ENCODE measurements at places on chromosomes 5 and 9.

DNA sequence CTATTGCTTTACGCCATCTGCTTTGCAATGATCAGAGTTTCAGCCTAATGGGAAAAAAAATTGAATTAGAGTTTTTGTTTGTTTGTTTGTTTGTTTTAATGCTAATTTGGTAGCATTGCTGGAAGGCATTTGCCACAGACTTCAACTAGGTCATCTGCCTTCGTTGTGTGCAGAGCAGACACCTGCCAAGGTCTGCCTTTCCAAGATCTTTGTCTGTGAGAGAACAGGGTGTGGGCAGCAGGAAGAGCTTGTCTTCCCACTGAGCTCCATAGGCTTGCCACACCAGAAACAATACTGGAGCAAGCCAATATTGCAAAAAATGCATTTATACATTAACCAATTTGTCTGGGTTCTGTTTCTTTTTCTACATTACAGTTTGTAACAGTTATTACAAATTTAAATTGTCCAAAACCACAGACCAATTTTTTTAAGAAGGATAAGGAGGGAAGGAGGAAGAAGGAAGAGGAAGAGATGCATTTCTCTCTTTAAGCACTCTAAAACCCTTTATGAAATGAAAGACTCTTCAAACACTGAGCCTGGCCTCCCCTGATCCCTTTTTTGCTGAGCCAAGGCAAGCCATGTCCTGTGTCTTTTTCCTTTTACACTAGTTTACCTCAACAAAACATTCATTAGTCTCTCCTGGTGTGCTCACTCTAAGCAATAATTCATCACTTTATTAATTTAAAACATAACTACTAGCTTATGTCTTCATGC is 210.5 kb downstream of the SNX18 start:
- no peak overlapping the region for H3K27ac ChIP-seq
- H3K27me3 ChIP-seq = no peaks in the 10 kb centered on the region
- no peaks in the 10 kb centered on the region for H3K4me1 ChIP-seq
- H3K36me3 ChIP-seq = no peaks in the 10 kb centered on the region
- no peak for DNase-seq

DNA sequence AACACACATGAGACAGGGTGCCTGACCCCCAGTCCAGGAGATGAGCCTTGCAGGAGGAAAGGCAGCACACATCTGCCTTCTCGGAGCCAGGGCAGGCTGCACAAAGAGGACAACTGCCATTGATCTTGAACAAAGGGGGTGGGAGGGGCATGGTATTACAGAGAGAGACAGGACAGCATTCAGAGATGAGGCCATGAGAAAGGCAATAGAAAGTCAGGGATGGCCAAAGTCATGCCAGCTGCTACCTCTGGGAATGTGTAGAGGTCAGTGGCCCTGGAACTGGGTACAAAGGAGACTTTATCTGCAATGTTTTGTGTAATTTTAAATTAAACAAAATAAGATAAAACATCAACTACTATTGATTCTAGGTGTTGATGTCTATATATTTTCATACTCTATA is 43.2 kb downstream of the WDR36 start:
- DNase-seq = no peak
- H3K36me3 ChIP-seq = no peaks in the 10 kb centered on the region
- H3K4me1 ChIP-seq = peaks cover 51% of the 10 kb centered on the region
- H3K27ac ChIP-seq = peak overlapping the region; percentile 85
- H3K4me3 ChIP-seq = no peak overlapping the region

- peaks cover 14% of the 10 kb centered on the region for H3K4me1 ChIP-seq
- no peak overlapping the region for H3K27ac ChIP-seq
- DNase-seq = no peak
- H3K27me3 ChIP-seq = no peaks in the 10 kb centered on the region
- no peak overlapping the region for H3K4me3 ChIP-seq
These were observed 144.7 kb upstream of the C9orf72 start for GRCh38 chr9:27717991-27718390.

DNA sequence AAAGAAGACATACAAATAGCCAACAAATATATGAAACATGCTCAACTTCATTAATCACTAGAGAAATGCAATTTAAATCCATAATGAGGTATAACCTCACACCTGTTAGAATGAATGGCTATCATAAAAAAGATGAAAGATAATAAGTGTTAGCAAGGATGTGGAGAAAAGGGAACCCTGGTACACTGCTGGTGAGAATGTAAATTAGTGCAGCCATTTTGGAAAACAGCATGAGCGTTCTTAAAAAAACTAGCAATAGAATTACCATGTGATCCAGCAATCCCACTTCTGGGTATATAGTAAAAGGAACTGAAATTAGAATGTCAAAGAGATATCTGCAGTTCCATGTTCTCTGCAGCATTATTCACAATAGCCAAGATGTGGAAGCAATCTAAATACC is 64.2 kb upstream of the CEP78 start:
- no peak overlapping the region for H3K4me3 ChIP-seq
- no peaks in the 10 kb centered on the region for H3K27me3 ChIP-seq
- peaks cover 4% of the 10 kb centered on the region for H3K36me3 ChIP-seq
- peaks cover 1% of the 10 kb centered on the region for H3K4me1 ChIP-seq

GRCh38 chr5:132825033-132825833 is 5.2 kb downstream of the SHROOM1 start:
- peak; percentile 37 for DNase-seq
- H3K4me1 ChIP-seq = peaks cover 18% of the 10 kb centered on the region
- no peaks in the 10 kb centered on the region for H3K36me3 ChIP-seq
- peaks cover 36% of the 10 kb centered on the region for H3K27me3 ChIP-seq

GRCh38 chr5:127988146-127988760 is 95.3 kb upstream of the SLC12A2 start:
- no peaks in the 10 kb centered on the region for H3K27me3 ChIP-seq
- peak overlapping the region; percentile 90 for H3K27ac ChIP-seq
- no peaks in the 10 kb centered on the region for H3K36me3 ChIP-seq
- peaks cover 12% of the 10 kb centered on the region for H3K4me1 ChIP-seq
- no peak overlapping the region for H3K4me3 ChIP-seq
- no peak for DNase-seq

DNA sequence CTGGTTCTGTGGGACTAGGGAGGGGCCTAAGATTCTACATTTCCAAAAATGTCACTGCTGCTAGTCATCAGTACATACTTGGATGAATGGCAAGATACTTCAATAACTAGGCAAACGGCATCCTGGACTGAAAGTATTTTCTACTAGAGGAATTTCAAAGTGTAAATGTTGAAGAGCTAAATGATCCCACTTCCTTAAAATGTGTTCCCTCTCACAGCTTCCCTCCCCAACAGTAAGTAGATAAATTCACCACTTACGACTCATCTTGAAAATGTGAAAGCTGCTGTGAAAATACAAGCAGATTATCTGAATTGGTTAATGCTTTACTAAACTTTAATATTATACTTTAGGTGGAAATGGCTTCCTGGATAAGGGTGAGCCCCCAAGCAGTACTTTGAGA is 1571.5 kb upstream of the WWC1 start:
- H3K27ac ChIP-seq = no peak overlapping the region
- no peaks in the 10 kb centered on the region for H3K36me3 ChIP-seq
- no peak overlapping the region for H3K4me3 ChIP-seq
- no peaks in the 10 kb centered on the region for H3K4me1 ChIP-seq
- no peaks in the 10 kb centered on the region for H3K27me3 ChIP-seq

DNA sequence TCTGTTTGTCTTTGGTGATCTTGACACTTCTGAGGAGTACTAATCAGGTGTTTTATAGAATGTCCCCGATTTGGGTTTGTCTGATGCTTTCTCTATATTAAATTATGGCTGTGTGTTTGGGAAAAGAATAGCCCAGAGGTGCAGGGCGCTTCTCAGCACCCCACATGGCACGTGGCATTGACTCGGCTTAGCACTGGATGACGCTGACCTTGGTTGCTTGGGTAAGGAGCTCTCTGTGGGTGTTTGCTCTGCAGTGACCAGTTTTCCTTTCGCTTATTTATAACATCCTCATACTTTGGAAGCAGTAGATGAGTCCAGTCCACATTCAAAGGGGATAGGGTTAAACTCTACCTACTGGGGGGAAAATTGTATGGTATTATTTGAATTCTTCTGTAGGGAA is 12.5 kb upstream of the FAM120AOS start:
- H3K4me1 ChIP-seq = peaks cover 51% of the 10 kb centered on the region
- no peak for DNase-seq
- no peaks in the 10 kb centered on the region for H3K27me3 ChIP-seq
- H3K36me3 ChIP-seq = no peaks in the 10 kb centered on the region
- H3K4me3 ChIP-seq = no peak overlapping the region

- peaks cover 2% of the 10 kb centered on the region for H3K4me1 ChIP-seq
- DNase-seq = no peak
- no peak overlapping the region for H3K27ac ChIP-seq
- no peaks in the 10 kb centered on the region for H3K36me3 ChIP-seq
- H3K4me3 ChIP-seq = no peak overlapping the region
- H3K27me3 ChIP-seq = peaks cover 25% of the 10 kb centered on the region
These were observed 86.0 kb downstream of the DRD1 start for GRCh38 chr5:175357995-175358394.

DNA sequence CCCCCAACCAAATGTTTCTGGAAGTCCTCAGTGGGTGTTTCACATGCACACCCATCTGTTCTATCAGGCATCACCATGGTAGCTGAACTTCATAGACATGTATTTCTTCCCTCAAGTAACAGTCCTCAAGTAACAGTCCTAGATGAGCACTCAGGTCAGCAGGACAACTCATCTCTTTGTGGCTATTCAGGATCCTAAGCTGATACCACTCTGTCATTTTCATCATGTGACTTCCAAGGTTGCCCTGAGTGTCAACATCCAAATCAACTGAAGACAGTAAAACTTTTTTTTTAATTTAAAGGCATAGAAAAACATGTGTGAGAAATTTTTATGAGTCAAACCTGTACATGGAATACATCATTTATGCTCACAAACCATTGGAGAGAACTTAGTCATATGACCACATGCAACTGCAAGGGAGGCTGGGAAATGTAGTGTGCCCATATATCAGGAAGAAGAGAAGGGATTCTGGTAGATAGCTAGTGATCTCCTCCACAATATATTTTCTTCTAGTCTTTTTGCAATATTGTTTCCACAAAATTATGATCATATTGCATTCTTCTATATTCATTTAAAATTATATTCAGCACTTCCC is 64.2 kb upstream of the FST start:
- no peaks in the 10 kb centered on the region for H3K27me3 ChIP-seq
- no peak overlapping the region for H3K4me3 ChIP-seq
- no peaks in the 10 kb centered on the region for H3K4me1 ChIP-seq
- H3K36me3 ChIP-seq = no peaks in the 10 kb centered on the region
- DNase-seq = no peak

DNA sequence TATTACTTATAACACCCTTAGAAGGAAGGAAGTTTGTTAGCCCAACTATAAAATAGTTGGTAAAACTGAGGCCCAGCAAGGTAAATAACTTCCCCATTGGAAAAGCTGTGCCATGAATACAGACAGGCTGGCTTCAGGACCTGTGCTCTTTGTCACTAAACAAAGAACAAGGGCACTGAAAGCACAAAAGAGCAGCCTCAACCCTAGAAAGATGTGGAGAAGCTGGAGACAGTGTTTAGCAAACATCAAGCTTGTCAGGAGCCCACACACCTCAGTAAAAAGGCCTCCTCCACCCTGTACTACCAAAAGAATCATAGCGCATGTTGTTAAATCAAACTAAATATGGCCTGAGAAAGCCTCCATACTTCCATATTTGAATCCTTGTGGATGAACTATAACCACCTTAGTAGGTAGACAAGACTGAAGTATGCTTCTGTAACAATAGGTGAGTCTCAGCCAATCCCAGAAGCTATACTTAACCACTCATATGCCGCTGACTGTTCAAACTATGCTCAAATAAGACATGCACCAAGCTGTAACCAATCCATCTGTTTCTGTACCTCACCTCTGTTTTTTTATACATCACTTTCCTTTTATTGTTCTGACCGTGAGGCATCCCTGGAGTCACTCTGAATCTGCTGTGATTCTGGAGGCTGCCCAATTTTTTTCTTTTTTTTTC is 18.4 kb upstream of the SCGB3A2 start:
- peaks cover 13% of the 10 kb centered on the region for H3K27me3 ChIP-seq
- no peak overlapping the region for H3K27ac ChIP-seq
- H3K36me3 ChIP-seq = no peaks in the 10 kb centered on the region
- no peak overlapping the region for H3K4me3 ChIP-seq
- H3K4me1 ChIP-seq = peaks cover 26% of the 10 kb centered on the region

GRCh38 chr9:116692616-116693015 is 5.5 kb downstream of the TRIM32 start:
- H3K27ac ChIP-seq = peak overlapping the region; percentile 25
- peaks cover 8% of the 10 kb centered on the region for H3K36me3 ChIP-seq
- no peak overlapping the region for H3K4me3 ChIP-seq
- peaks cover 54% of the 10 kb centered on the region for H3K4me1 ChIP-seq

- DNase-seq = no peak
- no peak overlapping the region for H3K4me3 ChIP-seq
These were observed 121.5 kb downstream of the YTHDC2 start for GRCh38 chr5:113634957-113635356.

DNA sequence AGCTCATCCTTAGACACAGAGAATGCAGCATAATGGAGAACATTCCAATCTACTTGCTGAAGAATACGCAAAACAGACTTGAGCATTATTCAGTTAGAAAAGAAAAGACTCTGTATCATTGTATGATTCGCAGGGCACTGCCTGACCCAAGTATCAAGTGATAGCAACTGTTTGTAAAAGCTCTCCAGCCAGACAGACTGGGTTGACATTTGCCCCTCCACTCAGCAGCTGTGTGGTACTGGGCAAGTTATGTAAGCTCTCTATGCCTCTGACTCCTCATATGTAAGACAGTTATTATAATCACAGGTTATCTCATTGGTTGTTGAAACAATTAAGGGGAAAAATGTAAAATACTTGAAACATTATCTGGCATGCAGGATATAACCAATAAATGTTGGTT is 505.0 kb downstream of the ELAVL2 start:
- no peak for DNase-seq

DNA sequence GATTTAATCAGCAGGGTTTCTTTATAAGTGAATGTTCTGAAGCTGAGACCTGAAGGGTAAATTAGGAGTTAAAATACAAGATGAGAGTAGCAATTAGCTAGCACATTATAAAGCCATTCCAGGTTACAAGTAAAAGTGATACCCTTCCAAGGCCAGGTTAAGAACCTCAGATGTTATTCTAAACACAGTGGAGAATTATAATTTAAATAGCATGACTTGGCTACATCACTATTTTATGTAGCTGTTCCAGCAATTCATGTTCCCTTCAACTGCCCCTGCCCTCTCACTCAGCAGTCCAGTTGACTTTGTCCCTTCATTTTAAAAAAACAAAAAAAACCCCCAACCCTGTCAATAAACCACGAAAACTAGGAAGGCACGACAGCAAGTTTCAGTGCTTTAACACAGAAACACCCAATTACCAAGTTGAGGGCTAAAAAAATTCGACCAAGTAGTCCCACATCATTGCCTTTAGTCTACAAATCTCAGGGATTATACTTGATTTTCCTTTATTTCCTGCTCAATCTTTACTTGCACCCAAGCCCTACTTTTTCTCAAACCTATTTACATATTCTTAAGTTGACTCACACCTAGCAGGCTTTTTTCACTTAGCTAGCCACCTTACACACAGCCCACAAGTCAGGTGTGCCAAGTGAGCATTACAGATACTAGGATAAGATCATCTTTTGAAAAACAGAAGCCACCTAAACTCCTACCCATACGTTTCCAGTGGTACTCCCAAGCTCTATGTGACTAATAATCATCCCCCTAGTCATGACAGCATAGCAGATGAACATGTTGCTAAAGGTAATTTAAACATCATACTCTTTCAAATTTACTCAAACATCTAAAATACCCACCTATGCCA is 3.4 kb downstream of the RPL37 start:
- peaks cover 46% of the 10 kb centered on the region for H3K4me1 ChIP-seq
- H3K36me3 ChIP-seq = peaks cover 54% of the 10 kb centered on the region
- peak overlapping the region; percentile 30 for H3K27ac ChIP-seq

GRCh38 chr5:159342840-159343239 is 12.6 kb upstream of the IL12B start:
- peaks cover 41% of the 10 kb centered on the region for H3K27me3 ChIP-seq
- H3K27ac ChIP-seq = no peak overlapping the region
- no peak for DNase-seq
- no peak overlapping the region for H3K4me3 ChIP-seq
- H3K4me1 ChIP-seq = peaks cover 15% of the 10 kb centered on the region

Data from mesothelial cell of epicardium (in vitro differentiated cells).